GM23248 (cell line): ENCODE measurements at places on chromosomes 3 and 15. TPM values are rescaled to one million over a fixed set of nuclear protein-coding genes. Genes with fewer than 3 reads are reported as not detected.

SPTBN5 gene
- 0.11 and 0.25 TPM in 2 replicates for total RNA-seq

DNA sequence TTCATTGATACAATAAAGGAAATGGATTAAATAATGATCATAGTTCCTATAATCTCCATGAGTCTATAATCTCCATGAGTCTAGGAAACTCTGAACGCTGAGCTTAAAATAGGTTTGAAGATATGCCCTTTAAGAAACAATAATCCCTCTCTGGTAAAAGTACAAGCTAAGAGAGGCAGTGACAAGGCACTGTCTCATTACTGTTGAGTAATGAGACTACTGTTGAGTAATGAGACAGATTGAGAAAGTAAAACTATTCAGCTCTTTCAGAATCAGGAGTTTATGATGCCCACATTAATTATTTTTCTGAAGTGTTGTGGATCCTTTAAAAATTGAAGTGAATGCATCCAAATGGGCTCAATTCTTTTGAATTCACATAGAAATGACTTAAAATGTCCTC is 235.5 kb upstream of the THRB start:
- DNase-seq, result peak; percentile 1

DNA sequence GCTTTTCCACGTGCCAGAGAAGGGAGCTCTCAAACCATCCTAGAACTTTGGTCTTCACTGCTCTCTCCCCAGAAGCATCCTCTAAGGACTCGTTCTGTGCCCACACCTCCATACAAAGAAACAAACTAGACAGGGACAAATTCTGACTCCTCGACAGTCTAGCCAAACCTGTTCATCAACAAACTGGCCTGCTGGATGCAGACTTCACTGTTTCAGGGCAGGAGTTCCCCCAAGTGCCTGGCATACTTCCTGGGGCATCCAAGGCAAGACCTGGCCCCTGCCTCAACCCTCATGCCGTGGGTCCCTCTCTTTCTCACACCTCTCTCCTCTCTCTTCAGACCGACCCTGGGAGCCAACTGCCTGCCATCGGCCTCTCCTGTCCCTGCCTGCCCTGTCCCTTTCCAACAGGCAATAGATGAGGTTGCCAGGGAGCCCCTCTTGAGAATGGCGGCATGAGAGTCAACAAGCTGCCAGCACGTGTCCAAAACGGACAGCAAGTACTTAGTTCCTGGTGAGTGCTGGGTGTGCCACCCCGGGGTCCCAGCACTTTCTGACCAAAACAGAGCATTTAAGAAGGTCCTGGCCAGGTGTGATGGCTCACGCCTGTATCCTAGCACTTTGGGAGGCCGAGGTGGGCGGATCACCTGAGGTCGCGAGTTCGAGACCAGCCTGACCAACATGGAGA is 79.1 kb upstream of the HES1 start:
- no peak for DNase-seq

DNA sequence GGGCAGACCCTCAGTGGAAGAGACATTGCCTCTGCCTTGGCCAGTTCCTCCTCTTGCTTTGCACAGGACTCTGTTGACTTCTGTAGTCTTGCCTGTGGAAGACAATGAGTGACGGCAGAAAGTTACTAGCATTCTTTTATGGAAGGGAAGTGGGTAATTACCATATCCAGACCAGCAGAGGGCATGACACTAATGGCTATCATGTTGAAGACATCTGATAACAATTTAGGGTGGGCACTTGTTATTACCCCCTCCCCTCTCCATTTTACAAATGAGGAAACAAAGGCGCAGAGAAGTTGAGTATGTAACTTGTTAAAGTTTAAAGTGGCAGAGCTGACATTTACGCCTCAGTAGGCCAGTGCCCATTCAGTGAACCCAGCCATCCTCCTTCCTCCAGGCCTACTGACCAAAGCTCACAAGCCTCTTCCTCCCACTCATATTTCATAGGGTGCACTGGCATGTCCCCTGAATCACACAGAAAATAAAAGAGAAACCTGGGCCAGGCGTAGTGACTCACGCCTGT is 48.2 kb upstream of the FMN1 start:
- DNase-seq, result peak; percentile 54
